CD4-positive, alpha-beta T cell treated with Interleukin-12 subunit alpha and Interleukin-12 subunit beta, for 1 hour (primary cell): ENCODE measurements at places on chromosomes 2 and 18.

DNA sequence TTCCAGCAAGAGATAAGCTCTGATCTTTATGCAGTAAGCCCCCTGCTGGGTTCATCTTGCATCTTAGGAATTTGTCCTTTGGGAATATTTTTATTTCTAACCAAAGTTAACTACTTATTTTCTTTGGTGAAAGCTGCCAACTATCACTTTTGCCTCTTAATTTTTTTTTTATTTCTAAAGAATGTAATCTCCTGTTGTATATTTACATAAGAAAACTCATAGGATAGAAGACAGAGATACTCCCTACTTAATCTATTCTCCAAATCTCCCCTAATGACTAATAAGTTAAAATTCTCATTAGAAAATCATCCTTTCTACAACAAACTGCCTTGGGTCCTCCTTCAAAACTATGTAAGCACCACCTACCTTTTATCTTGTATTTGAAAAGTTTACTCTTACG is 612.2 kb upstream of the SLC39A10 start:
- no peak for DNase-seq

- DNase-seq = no peak
Measured at GRCh38 chr2:31579996-31580320, 780 bp downstream of the SRD5A2 start.

GRCh38 chr18:77054288-77054605 is 78.3 kb downstream of the MBP start:
- DNase-seq = peak; percentile 34

DNA sequence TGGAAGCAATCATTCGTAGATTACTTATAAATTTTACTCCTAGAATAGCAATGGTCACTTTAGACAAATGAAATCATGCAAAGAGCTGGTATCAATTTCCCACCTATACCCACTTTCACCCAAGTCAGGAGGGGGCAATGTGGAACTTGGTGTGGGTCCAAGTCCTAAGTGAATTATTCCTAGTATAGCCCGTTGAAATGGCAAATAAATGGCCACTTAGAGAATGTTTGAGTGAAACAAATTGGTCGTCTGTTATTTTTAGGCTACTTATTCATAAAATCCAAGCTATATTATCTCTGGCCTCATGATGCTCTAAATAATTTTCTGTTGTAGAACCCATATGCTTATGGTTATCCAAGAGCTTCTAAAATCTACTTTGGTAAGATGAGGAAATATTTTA is 98.1 kb downstream of the MYO3B start:
- no peak for DNase-seq

DNA sequence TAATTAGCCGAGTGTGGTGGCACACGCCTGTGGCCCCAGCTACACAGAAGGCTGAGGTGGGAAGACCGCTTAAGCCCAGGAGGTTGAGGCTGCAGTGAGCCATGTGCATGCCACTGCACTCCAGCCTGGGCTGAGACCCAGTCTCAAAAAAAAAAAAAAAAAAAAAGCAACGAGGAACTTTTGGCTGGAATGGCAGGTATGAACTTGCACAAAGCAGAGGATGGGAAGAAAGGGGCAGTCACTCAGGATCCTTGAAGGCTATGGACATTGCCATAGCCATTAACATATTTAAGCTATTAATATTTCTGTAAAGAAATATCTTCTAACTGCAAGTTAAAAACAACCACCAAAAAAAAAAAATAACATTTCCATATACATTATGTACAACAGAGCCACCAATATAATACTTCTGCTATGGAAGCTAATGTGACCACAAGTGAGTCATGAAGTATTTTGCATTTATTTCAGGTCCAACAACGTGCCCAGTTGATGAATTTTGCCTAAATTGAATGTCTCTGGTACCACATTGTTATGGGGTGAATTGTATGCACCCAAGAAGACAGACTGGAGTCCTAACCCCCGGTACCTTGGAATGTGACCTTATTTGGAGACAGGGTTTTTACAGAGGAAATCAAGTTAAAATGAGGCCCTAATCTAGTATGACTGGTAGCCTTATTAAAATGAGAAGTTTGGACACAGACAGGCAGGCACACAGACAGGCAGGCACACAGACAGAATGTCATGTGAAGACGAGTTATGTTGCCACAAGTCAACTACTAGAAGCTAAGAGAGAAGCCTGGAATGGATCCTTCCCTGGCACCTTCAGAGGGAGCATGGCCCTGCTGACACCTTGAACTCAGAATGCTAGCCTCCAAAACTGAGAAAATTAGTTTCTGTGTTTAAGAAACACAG is 102.8 kb downstream of the RBMS1 start:
- DNase-seq = no peak

DNA sequence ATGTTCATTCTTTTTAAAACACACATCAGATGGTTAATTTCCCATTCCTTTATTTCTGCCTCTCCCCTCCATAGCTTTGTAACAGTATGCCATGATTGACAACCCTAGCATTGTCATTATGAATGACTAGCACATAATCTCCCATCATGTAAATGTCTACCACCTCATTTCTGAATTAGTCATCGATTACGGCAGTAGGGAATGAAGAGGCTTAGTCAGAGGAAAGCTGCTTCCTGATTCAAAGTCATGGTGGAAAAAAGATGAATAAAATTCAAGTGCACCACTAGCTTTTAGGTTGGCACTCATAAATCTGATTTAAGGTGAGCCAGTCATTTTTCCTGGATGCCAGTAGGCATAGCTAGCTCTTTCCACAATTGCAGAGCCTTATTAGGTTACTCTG is 19.1 kb upstream of the ACMSD start:
- no peak for DNase-seq
